ENCODE measurements at places on chromosomes 7 and 10.

DNA sequence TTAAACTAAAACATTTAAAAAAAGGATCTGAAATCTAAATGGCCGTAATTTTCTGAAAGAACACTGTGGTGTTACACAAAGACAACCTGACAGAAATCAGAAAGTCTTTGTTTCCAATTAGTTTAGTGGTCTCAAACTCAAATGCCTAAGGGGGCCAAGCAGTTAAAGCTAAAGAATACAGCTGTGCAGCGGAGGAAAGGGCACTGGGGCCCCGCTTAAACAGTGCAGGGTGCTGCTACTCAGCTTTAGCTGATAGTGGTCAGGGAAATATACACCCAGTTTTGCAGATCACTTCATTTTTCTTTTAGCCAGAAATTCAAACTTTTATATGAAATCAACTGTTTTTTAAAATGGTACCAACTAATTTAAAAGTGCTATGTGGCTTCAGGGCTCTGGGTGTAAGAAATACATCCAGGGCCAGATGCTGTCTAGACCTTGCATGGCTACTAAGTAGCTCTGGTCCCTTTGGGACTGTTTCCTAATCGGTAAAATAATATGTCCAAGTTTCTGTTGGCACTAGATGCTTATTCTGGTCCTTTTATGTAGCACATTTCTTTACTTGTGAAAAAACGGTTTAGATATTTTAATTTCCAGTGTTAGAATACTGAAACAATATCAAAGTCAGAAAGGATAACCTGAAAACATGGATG, 161.8 kb upstream of the LAMB4 start:
- DNase-seq = no peak

DNA sequence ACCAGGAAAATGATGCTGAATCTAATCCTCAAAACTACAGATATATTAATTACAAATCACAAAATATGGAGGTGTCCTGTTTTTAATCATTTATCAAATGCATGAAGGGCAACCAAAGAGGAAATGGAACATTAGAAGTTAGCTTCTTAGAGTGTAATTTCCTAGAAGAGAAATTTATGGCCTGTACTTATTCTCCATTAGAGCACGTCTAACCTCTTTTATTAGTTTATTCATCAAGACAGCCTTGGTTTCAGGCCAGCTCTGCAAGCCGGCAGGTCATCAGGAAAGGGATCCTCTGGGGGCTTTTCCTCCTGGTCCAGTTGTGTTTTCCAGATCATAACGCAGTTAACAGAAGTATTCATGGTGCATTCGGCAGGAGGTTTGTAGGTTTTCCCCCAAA, 517.6 kb downstream of the KCNMA1 start:
- DNase-seq = no peak

DNA sequence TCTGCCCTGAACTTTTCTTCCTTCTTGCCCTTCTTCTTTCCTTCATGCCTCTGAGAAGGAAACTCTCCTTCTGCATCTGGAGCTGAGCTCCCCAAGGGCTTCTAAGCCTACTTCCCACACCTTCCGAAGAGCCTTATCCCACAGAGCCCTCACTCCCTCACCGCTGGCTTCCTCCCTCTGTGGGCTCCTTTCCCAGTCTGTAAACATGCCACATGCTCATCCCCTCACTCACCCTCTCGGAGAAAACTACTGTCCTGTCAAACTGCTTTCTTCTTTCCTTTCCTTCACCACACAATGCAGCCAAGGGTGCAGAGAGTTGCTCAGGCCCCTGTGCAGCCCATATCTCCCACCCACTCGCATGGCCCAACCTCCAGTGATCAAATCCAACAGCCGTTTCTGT, 18.1 kb downstream of the ANKRD16 start:
- DNase-seq = no peak

DNA sequence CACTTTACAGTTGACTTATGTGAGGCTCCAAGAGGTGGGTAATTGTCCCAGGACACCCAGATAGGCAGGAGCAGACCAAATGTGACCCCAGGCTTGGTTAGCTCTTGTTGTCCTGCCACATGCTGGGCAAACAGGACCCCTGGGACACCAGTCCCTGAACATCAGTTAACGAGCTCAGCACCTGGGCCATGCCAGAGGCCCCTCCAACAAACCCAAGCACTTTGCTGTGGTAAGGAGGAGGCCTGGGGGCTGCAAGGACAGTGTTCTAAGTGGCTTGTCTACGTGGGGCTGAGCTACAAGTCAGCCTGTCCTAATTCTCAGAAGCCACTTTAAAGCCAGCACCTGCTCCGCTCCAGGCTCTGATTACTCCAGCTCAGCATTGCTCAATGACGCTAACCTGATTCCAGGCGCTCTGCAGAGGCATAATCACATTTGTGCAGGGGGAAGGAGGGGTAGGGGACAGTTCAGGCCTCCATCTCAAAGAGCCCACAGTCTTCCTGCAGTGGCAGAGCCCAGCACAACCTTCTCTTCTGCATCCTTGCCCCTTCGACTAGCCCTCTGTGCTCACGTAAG, 57.2 kb downstream of the DDC start:
- no peak for DNase-seq

GRCh38 chr10:37588299-37588698, 269.1 kb downstream of the ZNF248 start:
- no peak for DNase-seq

- no peak for DNase-seq
Observed at GRCh38 chr7:26792576-26792975, 71.8 kb downstream of the SKAP2 start.

DNA sequence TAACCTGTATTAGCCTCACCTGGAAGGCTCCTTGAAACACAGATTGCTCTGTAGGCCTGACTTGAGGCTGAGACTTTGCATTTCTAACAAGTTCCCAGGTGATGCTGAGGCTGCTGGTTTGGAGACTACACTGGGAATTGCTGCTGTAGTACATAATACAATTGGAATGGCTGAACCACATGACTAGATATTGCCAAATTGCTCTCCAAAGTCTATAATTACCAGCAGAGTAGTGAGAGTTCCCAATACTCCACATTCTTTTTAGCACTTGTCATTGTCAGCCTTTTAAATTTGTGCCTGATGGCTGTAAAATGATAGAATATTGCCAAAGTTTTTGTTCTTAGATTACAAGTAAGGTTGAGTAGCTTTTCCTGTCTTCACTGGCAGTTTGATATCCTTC, 39.9 kb downstream of the PLEKHA8 start:
- DNase-seq = peak; percentile 30

DNA sequence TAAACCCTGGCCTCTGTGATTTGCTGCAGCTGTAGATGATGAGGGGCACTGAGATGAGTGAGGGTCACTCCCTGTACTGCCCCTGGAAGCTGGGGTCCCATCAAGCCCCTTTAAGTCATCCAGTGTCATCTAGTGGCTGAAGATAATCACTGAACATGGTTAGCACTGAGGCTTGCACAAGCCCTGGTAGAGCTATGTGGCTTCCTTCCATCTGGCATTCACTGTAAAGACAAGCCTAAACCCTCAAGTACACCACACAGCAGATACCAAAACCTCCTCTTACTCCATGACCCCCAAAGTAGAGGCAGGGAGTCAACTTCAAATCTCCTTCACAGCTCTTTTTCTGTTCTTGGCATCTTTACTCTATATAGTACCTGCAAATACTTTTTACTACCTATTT, 72.7 kb upstream of the MRLN start:
- DNase-seq = no peak

DNA sequence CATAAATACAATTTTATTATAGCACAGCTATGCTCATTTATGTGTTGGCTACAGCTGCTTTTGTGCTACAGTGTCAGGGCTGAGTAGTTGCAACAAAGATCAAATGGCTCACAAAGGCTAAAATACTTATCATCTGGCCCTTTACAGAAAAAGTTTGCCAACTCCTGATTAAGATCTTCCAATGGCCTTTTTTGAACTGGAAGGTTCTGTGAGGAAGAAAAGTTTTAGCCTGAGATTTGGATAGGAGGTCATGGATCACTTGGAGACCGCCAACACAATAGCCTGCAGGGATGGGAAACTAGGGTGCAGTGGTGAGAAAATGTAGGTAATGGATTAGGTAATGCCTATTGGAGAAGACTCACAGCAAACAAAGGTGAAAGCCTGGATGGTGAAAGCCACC, 169.8 kb downstream of the NOC3L start:
- no peak for DNase-seq

DNA sequence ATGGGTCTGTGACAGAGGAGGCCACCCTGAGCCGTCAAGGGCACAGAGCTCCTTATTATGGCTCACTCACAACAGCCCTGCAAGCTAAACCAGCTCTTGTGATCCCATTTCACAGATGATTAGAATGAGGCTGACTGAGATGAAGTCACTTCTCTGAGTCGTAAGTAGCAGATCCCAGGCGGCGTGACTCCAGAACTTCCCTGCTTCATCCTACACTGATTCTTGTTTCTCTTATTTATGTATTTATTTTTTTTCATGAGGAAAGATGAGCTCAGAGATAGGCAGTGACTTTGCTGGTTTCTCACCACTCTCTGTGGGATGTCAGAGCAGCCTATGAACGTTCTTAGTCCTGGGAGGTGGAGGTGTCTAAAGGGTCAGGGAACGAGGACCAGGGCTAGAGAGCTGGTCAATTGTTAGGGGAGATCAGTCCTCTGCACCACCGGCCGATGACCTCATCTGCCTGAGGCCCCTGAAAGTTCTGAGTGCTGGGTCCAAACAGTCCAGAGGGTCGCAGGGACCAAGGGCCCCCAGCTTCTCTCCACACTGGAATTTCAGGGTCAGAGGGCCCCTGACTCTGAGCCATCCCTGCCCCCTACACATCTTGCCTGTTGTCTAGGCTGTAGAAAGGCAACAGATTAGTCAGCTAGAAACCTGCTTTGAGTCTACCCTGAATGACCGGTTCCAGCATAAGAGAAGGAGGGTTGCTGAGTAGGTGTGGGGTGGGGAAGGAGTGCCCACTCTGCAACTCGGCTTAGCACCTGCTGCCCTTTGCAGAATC, 17.9 kb downstream of the CLRN3 start:
- DNase-seq = no peak

DNA sequence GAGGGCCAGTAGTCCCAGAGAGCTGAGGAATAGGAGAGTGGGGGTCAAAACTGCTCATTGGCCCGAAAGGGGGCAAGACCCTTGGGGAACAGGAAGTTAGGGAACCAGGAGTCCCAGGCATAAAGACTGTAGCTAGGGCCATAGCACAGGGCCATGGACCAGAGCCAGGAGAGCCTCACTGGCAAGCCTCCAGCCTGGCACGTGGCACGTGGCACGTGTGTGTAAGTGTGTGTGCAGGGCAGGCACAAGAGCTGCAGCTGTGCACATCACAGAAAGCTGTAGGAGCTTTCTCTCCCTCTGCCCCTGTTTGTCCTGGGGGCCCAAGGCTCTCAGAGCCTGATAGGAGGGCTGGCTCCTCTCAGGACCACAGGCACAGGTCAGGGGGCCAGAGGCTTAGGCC, 47.8 kb upstream of the SLF2 start:
- DNase-seq = no peak

- no peak for DNase-seq
Observed at GRCh38 chr7:95430864-95431263, 4.0 kb downstream of the PON2 start.

- DNase-seq = no peak
Observed at GRCh38 chr10:33631991-33632390, 297.5 kb upstream of the NRP1 start.

GRCh38 chr7:77698042-77698625, 1.9 kb downstream of the RSBN1L start:
- DNase-seq = no peak

GRCh38 chr10:129191797-129192196, 275.2 kb upstream of the MGMT start:
- DNase-seq = no peak

All from amniotic stem cell (primary cell).